Right renal cortex interstitium (tissue), 3 donors: ENCODE measurements at places on chromosomes 4 and X.

GRCh38 chr4:117515921-117516320 is 430.5 kb upstream of the TRAM1L1 start:
- DNase-seq = no peak

DNA sequence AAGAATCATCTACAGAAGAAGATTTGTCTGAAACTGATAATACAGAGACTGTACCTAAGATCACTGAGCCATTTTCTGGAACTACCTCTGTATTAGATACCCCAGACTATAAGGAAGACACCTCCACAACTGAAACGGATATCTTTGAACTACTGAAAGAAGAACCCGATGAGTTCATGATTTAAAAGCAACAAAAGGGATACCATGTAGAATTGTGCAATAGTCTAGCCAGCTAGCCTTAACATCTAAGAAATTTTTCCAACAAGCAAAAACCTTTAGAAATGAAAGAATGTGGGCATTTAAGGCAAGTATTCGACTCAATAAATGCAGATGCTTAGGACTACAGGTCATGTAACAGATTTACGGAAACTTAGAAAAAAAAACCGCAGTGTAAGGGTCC is 1.3 kb downstream of the CABS1 start:
- no peak for DNase-seq

GRCh38 chrX:144648788-144649187 is 598.5 kb upstream of the SPANXN1 start:
- DNase-seq = no peak

GRCh38 chr4:106530821-106531220 is 162.2 kb upstream of the GIMD1 start:
- DNase-seq = no peak

GRCh38 chr4:3470244-3471097 is 7.4 kb downstream of the DOK7 start:
- DNase-seq = no peak

DNA sequence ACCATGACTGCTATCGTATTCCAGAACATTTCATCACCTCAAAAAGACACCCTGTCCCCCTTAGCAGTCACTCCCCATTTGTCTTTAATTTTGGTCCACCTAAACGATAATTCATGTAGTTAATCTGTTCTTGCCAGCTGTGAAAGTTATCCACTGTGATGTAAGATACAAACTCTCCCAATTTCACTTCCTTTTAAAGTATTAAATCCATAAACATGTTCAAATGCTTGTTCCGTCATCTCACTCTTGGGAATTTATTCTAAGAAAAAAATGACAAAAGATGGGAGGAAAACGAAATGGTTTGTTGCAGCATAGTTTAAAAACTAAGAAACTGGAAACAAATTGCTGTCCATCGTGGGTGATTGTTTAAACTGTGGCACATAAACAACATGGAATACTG is 53.7 kb upstream of the IRF2 start:
- DNase-seq = no peak

DNA sequence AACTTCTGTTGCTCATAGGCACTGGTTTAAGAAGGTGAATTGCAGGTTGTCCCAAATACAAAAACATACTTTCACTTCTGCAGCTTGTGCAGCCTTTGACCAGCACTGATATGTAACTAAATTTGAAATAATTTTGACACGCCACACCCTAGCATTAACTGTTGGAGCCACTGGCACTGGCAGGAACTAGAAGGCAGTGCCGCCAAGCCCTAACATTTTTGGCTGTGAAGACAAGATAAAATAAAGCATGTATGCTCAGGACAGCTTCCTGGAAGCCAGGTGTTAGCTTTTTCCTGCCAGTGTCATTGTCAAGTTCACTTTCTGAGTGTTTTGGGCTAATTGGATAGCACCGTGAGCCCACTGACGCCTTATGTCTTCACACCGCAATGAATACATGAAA is 65.3 kb upstream of the FBXW7 start:
- no peak for DNase-seq

DNA sequence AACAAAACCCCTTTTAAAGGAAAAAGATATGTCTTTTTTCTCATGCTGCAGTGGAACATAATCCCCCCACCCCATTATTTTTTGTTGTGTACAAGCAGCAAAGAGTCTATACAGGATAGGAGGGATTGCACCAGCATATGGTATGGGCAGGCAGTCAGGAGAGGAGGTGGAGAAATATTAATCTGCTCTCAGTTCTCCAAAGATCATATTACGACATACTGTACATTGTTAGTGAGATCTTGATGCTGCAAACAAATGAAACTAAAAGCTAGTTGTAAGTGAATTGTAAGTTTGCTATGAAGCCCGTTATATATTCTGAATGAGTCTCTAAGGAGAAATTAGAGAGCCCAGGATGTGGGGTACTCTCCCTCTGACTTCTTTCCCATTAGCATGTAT is 75.3 kb downstream of the RAPGEF2 start:
- DNase-seq = no peak

DNA sequence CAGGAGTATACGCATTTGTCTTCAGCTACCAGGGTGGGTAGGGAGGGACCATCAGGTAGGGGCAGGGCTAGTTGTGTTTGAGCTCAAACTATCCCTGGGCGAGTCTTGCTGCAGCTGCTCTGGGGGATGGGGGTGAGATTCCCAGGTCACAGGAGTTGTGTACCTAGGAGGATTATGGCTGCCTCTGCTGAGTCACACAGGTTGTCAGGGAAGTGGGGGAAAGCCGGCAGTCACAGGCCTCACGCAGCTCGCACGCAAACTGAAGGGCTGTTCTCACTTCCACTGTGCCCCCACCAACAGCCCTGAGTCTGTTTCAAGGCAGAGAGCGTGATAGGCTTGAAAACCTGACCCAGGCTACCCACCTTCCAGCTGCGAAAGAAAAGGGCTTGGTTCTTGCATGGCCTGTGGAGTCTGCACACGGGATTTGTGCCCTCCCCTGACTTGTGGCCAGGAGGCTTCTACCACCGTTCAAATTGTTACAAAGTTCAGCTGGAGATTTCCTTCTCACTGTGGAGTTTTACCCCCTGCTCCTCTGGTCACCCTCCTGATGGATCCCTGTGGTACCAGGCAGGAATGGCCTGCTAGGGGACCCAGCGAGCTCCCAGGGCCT is 63.8 kb downstream of the ARFIP1 start:
- DNase-seq = no peak

- DNase-seq = no peak
Measured at GRCh38 chrX:30822068-30822681, 66.9 kb downstream of the TAB3 start.

DNA sequence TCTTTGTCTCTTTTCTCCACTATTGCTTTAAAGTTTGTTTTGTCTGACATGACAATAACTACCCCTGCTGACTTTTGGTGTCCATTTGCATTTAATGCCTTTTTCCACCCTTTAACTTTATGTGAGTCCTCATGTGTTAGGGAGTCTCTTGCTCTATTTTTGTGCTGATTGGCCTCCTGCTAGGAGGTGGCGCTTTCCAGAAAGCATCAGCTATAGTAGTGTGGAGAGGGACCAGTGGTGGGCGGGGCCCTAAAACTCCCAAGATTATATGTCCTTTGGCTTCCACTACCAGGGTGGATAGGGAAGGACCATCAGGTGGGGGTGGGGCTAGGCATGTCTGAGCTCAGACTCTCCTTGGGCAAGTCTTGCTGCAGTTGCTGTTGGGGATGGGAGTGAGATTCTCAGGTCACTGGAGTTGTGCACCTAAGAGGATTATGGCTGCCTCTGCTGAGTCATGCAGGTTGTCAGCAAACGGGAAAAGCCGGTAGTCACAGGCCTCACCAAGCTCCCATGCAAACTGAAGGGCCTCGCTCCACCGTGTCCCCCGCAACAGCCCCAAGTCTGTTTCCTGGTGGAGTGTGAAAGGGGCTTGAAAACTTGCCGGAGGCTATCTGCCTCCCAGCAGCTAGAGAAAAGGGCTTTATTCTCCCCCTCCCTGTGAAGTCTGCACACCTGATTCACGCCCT is 156.3 kb downstream of the CPEB2 start:
- no peak for DNase-seq
